Activated naive CD8-positive, alpha-beta T cell treated with anti-CD3 and anti-CD28 coated beads for 36 hours (primary cell): ENCODE measurements at places on chromosomes 7 and 10. TPM values are rescaled to one million over a fixed set of nuclear protein-coding genes. Genes with fewer than 3 reads are reported as not detected.

DNA sequence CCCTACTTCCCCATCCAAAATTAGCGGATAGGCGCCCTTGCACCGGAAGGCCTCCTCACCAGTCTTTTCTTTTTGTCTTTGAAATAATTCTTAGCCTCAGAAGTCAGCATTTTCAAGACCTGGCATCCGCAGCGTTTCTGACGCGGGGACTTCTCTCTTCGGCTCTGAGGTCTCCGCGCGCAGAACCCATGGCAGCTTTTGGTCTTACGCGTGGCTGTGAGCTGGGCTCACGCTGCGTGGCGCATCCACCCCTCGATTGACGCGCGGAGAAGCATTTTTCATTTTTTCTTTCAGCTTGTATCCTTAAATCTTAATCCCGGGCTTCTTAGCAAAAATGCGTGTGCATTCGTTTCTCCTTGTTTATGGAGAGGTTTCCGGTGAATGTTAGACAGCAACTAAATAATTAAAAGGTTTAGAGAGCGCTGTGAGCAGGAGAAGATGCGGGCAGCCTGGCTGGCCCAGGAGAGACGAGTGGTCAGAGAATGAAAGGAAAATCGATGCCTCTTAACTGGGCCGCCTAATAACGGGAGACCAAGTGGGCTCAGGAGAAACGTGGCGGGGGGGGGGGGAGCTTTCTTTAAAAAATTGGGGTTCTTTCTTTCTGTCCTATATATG lies 2.0 kb upstream of the GATA3 start:
- DNase-seq, result peak; percentile 25

DNA sequence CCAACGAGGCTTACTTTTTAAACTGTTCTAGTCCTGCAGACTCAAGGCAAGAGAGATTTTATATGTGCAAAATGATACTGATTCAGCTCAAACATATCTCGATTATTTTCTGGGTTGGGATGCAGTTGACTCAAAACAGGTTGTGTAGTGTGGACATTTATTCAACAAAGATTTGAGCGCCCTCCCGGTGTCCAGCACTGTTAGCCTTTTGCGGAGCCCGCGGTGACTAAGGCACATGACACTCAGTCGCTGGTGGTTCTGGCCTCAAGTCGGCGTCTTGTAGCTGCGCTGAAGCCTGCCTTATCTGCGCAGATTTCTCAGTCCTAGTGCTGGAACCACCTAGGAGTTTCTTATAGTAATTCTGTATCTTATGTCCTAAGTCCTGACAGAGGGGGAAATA lies 938 bp upstream of the CADPS2 start:
- DNase-seq, result no peak

- no peak for DNase-seq
These were observed 83.2 kb downstream of the FOXL3 start for GRCh38 chr7:372932-373791.

ECHDC3 gene
- 1.9 TPM for total RNA-seq

DNA sequence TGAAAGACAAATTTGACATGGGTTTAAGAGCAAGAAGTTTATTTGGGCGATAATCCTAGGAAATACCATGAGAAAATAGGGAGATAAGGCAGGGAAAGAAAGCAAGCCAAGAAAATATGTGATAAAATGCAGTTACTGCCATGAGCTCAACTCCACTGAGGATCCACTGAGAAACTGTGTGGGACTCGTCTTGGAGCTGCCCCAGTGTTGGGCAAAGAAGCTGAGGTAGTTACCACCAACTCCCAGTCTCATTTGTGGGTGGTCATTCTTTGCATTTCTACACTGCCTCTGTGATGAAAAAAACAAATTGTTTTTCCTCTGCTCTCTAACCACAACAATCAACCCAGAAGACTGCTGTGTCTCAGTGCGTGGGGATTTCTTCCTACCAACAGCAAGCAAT lies 498.2 kb downstream of the PLXDC2 start:
- no peak for DNase-seq

DNA sequence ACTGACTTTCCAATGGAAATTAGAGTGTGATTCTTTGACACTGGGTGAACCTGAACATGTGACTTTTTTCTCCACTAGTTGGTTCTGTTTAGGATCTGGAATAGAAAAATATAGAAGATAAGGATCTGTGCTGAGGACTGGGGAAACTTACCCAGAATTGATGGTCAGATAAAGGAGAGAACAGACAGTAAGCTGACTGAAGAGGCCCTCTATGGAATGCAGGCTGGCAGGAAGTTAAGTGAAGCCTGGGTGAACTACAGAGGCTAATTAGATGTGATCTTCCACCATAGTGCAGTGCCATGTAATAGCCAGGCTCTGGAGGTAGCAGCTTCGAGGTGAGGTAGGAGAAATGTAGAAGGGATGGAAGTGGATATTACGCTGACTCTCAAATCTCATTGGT lies 455.3 kb downstream of the PLXDC2 start:
- no peak for DNase-seq

- DNase-seq, result no peak
These were observed 38.6 kb upstream of the ACSL5 start for GRCh38 chr10:112335111-112335867.

- DNase-seq, result no peak
These were observed 24.5 kb upstream of the KLF14 start for GRCh38 chr7:130758429-130759056.

GRCh38 chr10:48656241-48656913 lies 28.3 kb upstream of the WDFY4 start:
- DNase-seq, result peak; percentile 93

CDC14C gene
- not detected for total RNA-seq

DNA sequence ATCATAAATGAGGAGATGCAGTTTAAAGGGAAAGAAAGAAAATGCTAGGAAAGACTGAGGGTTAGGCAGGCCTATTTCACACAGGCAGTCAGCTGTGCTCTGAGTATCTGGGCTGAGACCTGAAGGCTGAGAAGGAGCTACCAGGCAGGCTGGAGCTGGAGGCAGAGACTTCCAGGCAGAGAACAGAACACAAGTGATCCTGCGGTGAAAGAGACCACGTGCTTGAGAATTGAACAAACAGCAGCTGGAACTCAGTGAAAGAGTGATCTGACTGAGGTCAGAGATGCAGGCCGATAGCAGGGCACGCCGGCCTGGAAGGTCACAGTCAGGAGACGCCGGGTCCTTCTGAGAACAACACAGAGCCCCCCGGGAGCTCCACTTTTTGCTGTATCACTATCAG lies 147.8 kb downstream of the ADAM12 start:
- no peak for DNase-seq
